ENCODE measurements at places on chromosomes 11 and 22.

DNA sequence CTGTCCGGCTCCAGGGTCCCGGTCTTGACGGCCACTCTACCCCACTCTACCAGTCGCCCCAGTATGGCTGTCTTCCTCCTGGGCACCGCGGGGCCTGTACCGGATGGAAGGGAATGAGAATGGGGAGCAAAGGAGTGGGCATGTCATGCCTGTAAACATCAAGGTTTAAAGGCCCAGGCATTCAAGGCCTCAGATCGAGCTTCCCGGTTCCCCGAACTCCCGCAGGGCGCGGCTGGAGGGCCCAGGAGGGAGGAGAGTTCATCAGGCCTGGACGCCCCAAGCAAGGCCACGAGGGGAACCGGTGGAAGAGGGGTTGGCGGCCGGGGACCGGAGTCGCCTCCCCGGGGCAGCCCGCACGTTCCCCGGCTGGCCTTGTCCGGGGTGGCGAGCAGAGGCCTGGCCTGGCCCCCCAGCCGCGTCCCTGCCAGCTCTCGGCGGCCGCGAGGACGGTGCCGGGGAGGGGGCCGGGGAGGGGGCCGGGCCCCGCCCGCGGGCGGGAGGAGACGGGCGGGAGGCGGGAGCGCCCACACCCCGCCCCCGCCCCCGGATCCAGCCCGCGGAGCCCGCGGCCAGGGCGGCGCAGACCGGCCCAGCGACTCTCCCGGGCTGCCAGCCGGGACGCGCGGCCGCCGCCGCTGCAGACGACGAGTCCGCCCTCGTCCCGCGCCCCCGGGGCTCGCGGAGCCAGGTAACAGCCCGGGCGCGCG is at the start of gene CDC42EP1:
Gene CDC42EP1, plus strand, starts transcription at position 580 of the 707 bp plus-strand sequence. CDS start 5,870 bp downstream, outside the sequence.
- DNase-seq = no peak

GRCh38 chr22:45238957-45239680 is 1.6 kb downstream of the KIAA0930 start:
- no peak for DNase-seq

GRCh38 chr22:46209262-46209661 is 40.8 kb downstream of the CDPF1 start:
- DNase-seq = no peak

DNA sequence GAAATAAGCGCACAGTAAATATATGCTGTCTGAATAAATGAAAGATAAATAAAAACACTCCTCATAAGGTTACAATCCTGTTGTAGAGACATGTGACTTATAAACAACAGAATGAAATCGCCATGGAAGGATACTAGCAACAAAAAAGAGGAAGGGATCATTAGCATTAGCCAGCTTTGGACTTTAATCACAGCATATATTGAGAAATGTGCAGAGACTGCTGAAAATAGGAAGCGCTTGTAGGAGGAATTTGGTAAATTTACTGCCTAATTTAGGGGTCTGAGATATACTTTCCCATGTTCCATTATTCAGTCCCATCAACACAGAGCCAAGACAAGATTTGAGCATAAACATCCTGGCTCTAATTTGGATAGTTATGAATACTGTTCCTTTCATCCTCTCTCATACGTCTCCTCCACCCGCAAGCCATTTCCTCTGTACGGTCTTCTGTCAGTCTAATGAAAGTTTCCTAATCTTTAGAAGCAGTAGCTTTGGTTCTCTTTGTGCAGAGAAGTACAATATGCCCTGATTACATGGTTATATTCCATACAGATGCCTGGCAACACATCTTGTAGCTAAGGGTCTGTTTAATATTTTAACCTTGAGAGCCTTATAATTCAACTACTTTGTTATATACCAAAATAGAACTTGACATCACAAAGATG is 37.1 kb upstream of the AKIP1 start:
- DNase-seq = no peak

GRCh38 chr22:46652847-46653331 is 32.7 kb downstream of the GRAMD4 start:
- no peak for DNase-seq

- DNase-seq = no peak
Measured at GRCh38 chr11:44623731-44624491, 58.4 kb downstream of the CD82 start.

- no peak for DNase-seq
Measured at GRCh38 chr11:39209981-39210380, 2249.5 kb downstream of the LRRC4C start.

GRCh38 chr11:45431046-45432018 is 145.2 kb upstream of the SYT13 start:
- DNase-seq = no peak

GRCh38 chr11:134536219-134536618 is 124.2 kb upstream of the B3GAT1 start:
- DNase-seq = no peak

GRCh38 chr22:19909350-19910179 is 32.0 kb upstream of the COMT start:
- peak; percentile 72 for DNase-seq

DNA sequence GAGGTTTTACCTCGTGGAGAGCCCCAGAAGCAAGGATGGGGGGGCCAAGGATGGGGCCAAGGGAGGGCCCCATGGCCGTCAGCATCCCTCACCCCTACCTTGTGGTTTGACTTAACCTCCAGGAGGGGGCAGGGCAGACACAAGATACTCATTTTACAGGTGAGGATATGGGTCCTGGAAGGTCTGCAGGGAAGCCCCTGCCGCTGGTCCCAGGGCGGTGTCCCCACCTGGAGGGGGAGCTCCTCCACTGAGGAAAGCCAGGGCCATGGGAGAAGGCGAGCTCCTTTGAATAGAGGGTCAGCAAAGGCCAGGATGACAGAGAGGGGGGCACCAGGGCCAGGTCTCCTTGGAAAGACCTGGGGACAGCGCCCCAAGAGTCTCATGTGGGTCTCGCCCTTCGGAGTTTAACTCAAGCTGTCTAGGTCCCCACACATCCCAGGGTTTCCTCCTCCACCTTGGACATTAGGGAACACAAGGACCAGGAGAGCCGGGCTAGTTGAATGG is 5.9 kb upstream of the ADORA2A start:
- DNase-seq = no peak

- DNase-seq = no peak
Measured at GRCh38 chr11:70729949-70730348, 331.6 kb downstream of the CTTN start.

GRCh38 chr11:27012234-27012921 is 18.5 kb downstream of the FIBIN start:
- DNase-seq = no peak

- peak; percentile 90 for DNase-seq
Measured at GRCh38 chr22:41446639-41447434, at the start of gene TOB2. Gene TOB2 (minus strand): TSS chr22:41446801. CDS start chr22:41437345, 9,456 bp downstream.

DNA sequence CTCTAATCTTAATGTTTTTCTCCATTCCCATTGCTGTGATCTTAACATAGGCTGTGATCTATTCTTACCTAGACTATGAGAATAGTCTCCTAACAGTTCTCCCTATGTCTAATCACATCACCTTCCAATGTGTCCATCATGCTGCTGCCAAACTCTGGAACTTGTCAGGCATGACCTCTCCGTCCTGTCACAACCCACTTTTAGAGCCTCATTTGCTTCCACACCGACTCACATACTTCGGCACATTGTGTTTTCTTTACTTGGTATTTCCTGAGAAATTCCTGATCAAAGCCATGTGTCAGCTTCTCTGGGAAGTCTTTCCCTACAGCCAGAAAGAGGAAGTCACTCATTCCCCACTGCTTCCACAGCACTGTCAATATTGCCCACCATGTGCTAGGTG is 40.5 kb upstream of the BIRC3 start:
- no peak for DNase-seq

DNA sequence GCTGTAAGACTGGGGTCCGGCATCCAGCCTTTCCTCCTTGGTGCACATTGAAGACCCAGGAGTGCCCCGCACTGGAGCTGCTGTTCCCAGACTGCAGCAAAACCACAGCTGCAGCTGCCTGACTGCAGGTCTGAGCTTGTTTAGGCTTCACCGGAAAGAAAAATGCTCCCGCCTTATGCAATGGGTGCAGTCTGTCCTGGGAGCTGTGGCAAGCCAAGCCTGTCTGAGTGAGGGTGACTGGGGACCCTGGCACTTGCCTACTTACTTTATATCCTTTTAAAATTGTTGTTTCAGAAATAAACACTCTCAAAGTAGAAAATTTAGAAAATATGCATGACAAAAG is 23.3 kb upstream of the CD44 start:
- DNase-seq = no peak

- DNase-seq = no peak
Measured at GRCh38 chr22:34334893-34335292, 414.6 kb upstream of the LARGE1 start.

- DNase-seq = no peak
Measured at GRCh38 chr11:37712251-37712650, 1114.2 kb upstream of the RAG2 start.

DNA sequence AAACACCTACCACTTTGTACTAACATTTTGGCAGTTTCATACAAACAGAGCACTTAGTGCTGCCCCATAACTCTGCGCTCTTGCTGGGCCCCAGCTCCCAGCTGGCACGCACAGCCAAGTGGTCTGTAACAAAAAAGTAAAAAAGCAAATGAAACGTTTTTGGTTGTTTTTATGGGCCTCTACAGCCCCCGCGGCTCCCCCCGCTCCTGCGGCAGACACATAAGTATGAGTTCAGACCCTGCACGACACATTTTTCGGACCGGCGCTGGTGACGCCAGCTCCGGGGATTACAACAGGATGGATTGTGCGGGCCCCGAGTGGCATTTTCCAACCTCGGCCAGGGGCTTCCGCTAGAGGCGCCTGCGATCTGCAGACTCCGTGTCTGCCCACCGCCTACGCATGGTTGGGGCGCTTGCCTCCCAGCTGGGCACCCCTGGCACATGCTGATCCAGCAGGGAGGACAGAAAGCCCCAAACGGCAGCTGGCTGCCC is 418.2 kb downstream of the SOX6 start:
- DNase-seq = no peak

- no peak for DNase-seq
Measured at GRCh38 chr22:21832291-21833290, 34.9 kb downstream of the MAPK1 start.

GRCh38 chr11:124896071-124896750 is 1.5 kb downstream of the ROBO4 start:
- no peak for DNase-seq

DNA sequence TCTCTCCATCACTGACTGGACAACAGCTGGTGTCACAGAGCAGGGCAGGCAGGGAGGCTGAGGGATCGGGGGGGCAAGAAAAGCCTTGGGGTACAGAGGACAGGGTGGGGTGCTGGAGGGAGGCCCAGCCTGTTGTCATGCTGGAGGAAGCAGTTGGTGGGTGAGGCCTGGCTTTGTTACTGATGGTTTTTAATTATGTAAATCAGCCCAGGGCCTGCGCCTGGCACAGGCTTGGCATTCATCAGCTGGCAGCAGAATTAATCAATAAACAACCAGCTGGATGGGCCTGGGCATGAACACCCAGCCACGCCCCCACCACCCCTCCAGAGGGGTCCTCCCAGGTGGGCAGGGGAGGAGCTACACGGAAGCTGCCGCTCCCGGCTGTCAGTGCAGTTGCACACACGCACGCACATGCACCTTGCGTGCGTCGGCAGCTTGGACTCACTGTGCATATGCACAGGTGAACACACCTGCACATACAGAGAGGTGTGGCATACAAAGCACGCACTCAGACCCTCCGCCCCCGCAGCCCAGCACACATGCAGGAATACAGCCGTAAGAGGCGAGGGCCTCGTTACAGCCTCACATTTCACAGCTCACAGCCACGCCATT is 21.3 kb upstream of the ELFN2 start:
- no peak for DNase-seq

Data from activated naive CD4-positive, alpha-beta T cell (primary cell).